ENCODE measurements at places on chromosomes 16 and 17.

DNA sequence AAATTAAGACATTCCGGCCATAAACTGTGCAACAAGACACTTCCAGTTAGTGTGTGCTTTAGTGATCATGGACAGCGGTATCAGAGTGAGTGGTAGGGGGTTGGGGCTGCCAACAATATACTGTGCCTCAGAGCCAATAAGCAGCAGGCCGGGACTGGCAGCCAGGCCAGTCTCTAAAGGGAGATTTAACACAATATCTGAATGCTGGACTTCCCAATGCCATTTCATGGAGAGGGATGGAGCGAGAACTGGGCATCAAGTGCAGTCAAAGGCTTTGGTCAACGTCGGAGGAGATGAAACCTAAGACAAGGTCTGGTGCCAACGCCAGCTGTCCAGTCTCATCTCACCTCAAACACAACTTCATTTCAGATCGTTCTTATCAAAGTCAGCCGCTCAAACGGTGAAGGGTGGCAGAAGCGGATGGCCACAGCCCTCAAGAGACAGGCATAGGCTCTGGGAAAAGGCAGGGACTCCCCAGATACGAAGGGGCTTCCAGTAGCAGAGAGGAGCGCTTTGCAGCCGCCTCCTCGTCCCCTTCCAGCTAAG, 935 bp downstream of the USP32 start:
- peak; percentile 72 for DNase-seq

DNA sequence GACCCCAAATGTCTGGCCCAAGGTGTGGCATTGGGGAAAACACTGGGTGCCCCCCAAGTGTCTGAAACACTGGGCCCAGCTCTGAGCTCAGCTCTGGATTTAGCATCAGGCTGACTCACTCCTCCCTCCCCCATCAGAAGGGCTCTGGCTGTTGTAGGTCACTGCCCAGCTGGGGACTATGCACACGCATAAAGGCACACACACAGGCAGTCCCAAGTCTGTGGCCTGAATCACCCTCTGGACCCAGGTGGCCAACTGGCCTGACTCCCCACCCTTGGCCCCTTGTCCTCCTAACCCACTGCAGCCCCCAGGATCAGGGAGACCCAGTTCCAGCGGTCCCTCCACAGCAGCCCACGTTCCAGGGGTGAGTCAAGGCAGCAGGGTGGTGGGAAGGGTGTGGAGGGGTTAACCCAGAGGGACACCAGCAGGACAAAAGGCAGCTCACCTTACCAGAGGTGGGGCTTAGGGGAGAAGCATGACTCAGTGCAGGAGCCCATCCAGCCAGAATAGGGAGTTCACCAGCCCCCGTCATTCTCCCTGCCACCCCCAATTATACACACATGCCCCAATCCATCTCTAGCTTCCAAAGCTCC, 47.0 kb downstream of the MYO18A start:
- DNase-seq = peak; percentile 82

- DNase-seq = no peak
These were observed 35.8 kb downstream of the ST3GAL2 start for GRCh38 chr16:70402916-70403659.

- no peak for DNase-seq
These were observed 4.6 kb upstream of the NACA2 start for GRCh38 chr17:61595418-61596186.

DNA sequence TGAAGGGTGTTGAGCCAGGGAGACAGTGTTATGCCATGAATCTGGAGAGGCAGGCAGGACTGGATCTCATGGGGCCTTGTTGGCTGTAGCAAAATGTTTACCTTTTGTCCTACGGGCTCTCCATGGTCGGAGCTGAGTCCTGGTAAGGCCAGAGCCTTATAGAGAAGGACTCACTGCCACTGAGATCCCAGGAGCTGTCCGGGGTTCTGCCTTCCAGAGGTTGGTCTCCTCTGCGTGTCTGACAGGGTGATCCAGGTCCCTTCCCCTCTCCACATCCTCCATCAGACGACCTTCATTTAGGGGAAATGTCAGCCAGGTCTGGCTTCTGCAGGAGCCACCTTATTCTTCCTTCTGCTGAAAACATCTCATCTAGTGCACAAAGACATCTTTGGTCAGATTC, 285.2 kb upstream of the N4BP1 start:
- peak; percentile 79 for DNase-seq

- DNase-seq = no peak
These were observed 153.4 kb downstream of the SALL1 start for GRCh38 chr16:50997679-50998078.

DNA sequence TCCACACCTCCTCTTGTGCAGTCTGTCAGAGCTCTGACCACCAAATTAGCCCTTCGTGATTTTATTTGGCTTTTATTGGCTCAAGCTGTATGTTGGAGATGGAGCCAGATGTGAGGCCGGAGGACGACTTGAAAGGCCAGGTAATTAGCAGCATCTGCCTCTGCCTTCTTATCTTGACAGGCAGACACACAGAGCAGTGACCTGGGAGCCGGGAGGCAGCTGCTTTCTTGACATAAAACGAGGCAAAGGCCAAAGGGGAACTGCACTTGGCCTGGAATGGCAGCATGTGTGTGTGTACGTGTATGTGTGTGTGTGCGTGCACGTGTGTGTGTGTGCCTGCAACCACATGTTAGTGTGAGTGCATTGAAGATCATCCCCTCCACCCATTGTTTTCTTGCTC, 56.9 kb upstream of the BRD7 start:
- DNase-seq = no peak

DNA sequence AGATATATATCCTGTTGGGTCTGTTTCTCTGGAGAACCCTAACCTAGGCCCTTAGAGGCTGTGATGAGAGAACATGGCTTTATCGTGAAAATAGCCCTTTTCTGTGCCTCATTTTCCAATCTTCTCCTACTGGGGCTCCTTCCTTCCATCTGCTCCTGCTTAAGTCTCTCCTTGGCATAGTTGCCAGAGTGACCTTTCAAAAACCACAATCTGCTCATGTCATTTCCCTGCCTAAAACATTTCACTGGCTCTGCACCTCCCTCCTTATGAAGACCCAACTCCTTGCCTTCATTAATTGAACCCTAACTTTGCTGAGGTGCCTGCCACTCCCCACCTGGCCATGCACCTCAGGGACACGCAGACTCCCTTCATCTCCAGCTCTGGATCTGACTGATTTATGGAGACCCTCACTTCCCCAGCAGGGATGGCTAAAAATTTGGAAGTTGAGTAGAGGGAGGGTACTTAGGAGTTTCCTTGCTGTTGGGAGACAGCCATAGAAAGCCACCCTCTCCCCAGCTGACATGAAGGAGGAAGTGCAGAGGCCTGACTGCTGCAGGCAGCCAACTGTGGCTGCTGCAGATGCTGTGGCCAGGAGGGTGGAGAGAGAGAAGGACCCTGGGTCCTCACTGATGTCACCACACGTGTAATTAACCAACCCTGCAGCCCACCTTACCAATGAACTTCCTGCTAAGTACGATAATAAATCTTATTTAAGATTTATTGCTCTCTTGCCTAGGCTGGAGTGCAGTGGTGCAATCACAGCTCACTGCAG, 6.3 kb upstream of the GGA2 start:
- DNase-seq = no peak

- no peak for DNase-seq
These were observed 1.4 kb upstream of the ST6GALNAC1 start for GRCh38 chr17:76644995-76645394.

GRCh38 chr17:2718150-2718938, 6.8 kb upstream of the CLUH start:
- peak; percentile 49 for DNase-seq

DNA sequence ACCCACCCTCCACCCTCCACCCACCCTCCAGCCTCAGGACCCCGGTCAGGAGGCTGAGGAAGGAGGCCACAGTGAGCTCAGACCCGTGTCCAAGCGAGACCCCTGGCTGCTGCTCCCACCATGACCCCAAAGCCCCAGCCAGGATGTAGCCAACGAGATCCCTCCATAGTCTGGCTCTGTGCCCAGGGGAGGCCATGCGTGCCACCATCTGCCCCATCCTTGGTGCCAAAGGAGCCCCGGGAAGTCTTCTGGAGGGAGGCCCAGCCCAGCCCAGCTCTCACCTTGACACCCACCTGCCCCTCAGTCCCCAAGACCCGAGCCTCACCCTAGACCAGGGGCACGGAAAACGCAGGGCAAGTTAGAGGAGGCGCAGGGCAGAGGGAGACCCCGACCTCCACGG, 34.2 kb downstream of the PIEZO1 start:
- no peak for DNase-seq

DNA sequence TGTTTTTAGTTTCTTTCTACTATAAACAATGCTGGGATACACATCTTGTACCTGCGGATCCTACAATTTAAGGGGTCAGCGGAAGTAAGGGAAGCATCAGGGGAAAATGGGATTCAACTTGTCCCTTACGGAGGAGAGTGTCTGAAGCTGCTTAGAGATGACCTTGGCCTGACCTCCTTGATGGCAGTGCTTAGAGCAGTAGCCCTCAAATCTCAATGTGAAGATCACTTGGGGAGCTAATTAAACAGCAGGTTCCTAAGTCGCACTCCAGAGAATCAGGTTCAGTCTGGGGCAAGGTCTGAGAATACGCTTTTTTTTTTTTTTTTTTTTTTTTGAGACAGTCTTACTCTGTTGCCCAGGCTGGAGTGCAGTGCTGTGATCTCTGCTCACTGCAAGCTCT, 9.6 kb upstream of the METTL16 start:
- DNase-seq = peak; percentile 29

- no peak for DNase-seq
These were observed 292.4 kb upstream of the FOXF1 start for GRCh38 chr16:86217891-86218270.

- DNase-seq = no peak
These were observed 223.3 kb upstream of the SALL1 start for GRCh38 chr16:51374346-51374745.
